ENCODE measurements at places on chromosomes 3 and 15. TPM values are rescaled to one million over a fixed set of nuclear protein-coding genes. Genes with fewer than 3 reads are reported as not detected.

Gene HIGD1A
- total RNA-seq: 67.6 TPM

Gene DAZL
- total RNA-seq: 0.51 TPM

Gene TMEM45A
- total RNA-seq: 0.61 TPM

Gene TUSC7
- total RNA-seq: not detected

Gene FBXW12
- 0.66 TPM for total RNA-seq

Gene HEG1
- total RNA-seq: 32.7 TPM

Gene HHLA2
- total RNA-seq: not detected

Gene AAGAB
- 39.9 TPM for total RNA-seq

Gene KBTBD13
- not detected for total RNA-seq

Gene SCAP
- total RNA-seq: 82.7 TPM

Gene MST1
- total RNA-seq: 23.4 TPM

Gene ITGA11
- 0.22 TPM for total RNA-seq

Gene CX3CR1
- total RNA-seq: not detected

Gene NPAP1
- total RNA-seq: 0.07 TPM

Gene GOLGA8R
- not detected for total RNA-seq

Gene PCSK6
- 3.8 TPM for total RNA-seq

Gene SELENOT
- 74.0 TPM for total RNA-seq

Gene GPR62
- 0.44 TPM for total RNA-seq

Gene RYR3
- 7.4 TPM for total RNA-seq

Gene SSUH2
- 0.66 TPM for total RNA-seq

Gene CPN2
- not detected for total RNA-seq

Gene LRRC2
- total RNA-seq: not detected

Gene SCAANT1
- not detected for total RNA-seq

Gene GOLGA6L4
- total RNA-seq: 14.6 TPM

Gene GORASP1
- total RNA-seq: 44.6 TPM

Gene CD200
- 67.9 TPM for total RNA-seq

Gene SLC22A13
- total RNA-seq: 1.5 TPM

Gene UBAP1L
- 4.6 TPM for total RNA-seq

Gene DNAH12
- total RNA-seq: 0.22 TPM

Gene PTH1R
- 0.29 TPM for total RNA-seq

Gene NR2E3
- total RNA-seq: 0.69 TPM

Gene PLSCR2
- not detected for total RNA-seq

Gene FBXO40
- not detected for total RNA-seq

Gene UNC45A
- total RNA-seq: 65.1 TPM

Gene CDHR4
- not detected for total RNA-seq

Gene DOCK3
- total RNA-seq: 13.4 TPM

Gene TMEM43
- 50.8 TPM for total RNA-seq

Gene MOBP
- total RNA-seq: not detected

Gene MAGEL2
- total RNA-seq: 27.1 TPM

Gene SAMD7
- not detected for total RNA-seq

Gene MCF2L2
- 18.1 TPM for total RNA-seq

Gene SYNM
- 4.8 TPM for total RNA-seq

Gene PARP15
- 0.29 TPM for total RNA-seq

Data from glutamatergic neuron (in vitro differentiated cells).